ENCODE measurements at places on chromosomes 7 and 10.

- DNase-seq = no peak
These were observed 2.6 kb downstream of the CDHR1 start for GRCh38 chr10:84196941-84197340.

GRCh38 chr7:45582136-45582749 is 8.1 kb downstream of the ADCY1 start:
- DNase-seq = no peak

DNA sequence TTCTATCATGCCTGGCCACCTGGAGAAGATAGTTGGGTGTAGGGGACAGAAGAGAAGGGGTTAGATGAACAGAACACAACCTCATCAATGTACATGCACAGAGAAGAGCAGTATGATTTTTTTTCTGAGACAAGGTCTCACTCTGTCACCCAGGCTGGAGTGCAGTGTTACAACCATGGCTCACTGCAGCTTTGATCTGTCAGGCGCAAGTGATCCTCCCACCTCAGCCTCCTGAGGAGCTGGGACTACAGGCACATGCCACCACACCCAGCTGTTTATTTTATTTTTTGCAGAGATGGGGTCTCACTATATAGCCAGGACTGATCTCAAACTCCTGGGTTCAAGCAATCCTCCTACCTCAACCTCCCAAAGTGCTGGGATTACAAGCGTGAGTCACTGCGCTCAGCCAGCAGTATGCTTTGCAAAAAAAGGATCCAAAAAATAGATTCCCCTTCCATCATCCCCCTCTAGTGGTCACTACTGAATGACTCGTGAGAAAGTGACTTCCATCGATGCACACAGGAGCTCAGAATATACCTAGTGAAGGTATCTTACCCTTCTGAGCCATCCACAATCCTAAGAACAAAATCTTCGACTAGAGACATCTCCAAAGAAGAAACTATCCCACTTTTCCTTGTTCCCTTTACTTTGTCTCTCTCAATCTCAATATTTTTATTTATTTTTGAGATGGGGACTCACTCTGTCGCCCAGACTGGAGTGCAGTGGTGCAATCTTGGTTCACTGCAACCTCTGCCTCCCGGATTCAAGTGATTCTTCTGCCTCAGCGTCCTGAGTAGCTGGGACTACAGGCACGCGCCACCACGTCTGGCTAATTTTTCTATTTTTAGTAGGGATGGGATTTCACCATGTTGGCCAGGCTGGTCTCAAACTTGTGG is 21.0 kb downstream of the ZCWPW1 start:
- DNase-seq = peak; percentile 32

DNA sequence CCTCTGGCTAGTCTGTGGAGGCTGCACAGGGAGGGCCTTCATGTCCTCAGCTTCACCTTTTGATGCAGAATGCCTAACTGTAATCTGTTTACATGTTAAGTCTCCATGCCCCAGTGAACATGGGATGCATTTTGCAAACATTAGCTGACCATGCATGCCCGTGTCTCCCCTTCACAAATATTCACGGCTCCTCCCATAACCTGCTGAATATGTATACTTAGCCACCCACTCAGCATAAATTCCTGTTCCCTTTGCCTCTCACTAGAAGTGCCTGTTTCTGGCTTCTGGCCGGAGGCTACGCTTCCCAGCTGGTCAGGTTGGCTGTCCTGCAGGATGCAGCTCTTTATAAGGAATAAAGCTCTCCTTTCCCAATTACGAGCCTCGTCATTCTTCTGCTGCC is 552.7 kb downstream of the DNAJB6 start:
- no peak for DNase-seq

DNA sequence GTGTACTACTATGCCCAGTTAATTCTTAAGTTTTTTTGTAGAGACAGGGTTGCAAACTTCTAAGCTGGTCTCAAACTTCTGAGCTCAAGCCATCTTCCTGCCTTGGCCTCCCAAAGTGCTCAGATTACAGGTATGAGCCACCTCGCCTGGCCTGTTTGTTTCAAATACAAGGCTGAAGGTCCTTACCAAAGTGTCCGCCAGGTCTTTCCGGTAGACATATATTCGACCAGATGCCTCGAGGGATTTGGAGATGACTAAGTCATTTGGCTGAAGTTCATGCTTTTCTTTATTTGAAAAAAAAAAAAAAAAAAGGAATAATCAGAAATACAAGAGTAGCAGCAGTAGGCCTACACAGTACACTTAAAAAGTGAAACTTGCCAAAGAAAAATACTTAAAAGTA is 204.5 kb upstream of the CDCA7L start:
- DNase-seq = no peak

GRCh38 chr7:30330134-30331111 is 46.0 kb downstream of the ZNRF2 start:
- no peak for DNase-seq

GRCh38 chr10:83834096-83834495 is 305.2 kb upstream of the GHITM start:
- DNase-seq = no peak

GRCh38 chr10:112039823-112040222 is 143.7 kb downstream of the GPAM start:
- DNase-seq = no peak

DNA sequence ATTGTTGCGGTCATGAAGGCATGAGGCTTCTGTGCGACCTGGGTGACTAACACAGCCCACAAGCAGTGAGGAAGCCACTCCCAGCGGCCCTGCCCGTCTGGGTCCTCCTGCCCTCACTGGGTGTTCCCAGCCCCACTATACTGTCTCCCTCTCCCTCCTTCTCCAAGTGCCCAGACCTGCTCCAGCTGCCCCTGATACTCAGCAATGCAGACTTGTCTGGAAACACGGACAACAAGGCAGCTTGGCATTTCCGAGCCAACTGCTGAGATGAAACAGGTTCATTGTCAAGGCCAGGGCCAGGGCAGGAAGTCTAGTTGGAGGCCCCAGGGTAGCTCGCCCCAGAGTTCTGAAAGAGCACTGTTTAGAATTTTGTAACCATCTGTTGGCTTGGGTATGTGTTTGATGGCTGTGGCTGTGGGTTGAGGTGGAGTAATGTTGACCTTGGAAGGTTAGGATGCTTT is 95.7 kb downstream of the RBM20 start:
- no peak for DNase-seq

DNA sequence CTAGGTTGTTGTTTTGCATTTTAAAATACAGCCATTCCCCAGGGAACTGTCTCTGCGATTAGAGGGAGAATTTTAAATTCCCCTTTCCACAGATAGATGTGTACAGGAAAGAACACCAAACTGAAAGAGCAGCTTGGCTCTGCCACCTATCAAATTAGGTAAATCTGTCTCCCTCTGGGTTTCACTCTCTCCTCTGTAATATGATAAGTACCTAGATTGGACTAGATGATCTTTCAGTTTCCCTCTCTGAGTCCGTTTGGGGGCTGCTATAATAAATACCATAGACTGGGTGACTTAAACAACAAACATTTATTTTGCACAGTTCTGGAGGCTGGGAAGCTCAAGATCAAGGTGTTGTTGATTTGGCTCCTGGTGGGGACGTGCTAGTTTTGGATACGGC is 186.0 kb downstream of the KIF20B start:
- no peak for DNase-seq

DNA sequence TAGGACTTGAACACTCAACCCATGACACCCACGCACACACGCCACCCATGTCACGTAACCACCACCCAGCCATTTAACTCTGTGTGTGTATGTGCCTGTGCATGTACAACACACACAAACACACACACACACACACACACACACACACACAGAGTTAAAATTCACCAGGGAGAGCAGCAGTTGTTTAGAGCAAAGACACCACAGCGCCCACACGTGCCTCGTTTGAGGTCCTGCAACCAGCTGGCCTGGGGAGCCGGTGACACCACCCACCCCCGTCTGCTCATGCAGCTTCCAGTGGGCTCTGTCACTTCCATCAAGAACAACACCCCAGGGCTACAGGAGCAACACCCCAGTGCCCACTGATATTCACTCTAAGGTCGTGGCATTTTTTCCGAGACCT is 97.4 kb downstream of the ELFN1 start:
- no peak for DNase-seq

DNA sequence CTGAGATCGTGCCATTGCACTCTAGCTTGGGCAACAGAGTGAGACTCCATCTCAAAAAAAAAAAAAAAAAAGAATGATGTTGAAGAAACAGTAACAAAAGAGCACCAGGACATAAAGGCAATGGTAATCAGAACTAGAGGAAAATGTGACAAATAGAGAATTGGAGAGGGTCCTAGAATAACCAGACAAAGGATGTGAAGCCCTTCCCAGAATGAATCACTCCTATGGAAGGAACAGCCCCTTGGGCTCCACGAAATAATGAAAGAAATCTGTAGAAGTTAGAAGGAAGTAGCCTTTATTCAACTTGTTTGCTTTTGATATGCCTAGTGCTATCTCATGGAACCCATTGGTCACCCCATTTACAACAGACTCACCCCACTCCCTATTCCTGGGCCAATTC is 169.2 kb downstream of the SUGCT start:
- DNase-seq = no peak

- DNase-seq = no peak
These were observed 147.1 kb downstream of the RGS10 start for GRCh38 chr10:119395280-119396007.

GRCh38 chr7:156184164-156184563 is 371.9 kb upstream of the SHH start:
- no peak for DNase-seq

DNA sequence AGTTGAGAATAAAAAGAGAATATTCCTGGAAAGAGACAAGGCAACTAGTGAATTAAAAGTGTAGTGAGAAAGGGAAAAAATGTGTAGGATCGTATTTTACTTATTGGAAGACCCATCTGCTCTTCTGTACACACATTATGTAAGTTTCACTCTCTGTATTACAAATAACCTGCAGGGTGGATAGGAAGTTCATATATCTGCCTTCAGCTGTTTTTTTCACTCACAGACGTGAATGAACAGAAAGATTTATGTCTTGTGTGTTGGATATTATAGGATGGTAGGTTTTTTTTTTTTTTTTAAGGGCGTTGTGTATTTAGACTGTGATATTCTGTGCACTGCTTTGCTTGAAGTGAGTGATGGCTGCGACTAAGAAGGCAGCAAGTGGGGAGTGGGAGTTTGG is 266.5 kb downstream of the AUTS2 start:
- no peak for DNase-seq

- no peak for DNase-seq
These were observed 23.9 kb upstream of the PTPRN2 start for GRCh38 chr7:158611541-158611940.

DNA sequence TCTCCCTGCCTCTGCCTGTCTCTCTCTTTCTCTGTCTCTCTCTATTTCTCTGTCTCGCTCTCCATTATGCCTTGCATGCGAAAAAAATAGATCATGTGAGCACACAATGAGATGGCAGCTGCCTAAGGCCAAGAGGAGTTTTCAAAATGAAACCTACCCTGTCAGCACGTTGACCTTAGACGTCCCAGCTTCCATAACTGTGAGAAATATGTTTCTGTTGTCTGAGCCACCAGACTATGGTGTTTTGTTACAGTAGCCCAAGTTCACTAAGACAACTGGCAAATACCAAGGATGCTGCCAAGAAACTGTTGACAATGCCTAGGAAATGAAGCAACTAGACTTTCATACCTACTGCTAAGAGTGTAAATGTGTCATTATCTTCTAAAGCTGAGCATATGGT is 70.6 kb upstream of the PLXDC2 start:
- no peak for DNase-seq

DNA sequence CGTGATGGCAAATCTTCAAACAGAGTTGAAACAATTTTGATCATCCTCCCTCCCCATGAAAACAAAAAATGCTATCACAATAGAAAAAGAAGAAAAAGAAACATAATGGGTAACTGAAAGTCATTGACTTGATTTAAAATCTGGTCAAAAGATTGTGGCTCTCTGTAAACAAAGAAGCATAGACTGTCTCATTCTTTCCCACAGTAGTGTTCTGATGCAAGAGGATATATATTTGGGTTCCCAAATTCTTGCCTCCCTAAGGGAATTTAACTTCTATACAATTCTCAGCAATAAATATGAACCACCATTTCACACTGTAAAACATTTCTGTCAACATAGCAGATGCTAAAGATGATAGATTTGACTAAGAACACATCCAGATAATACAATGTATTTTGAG is 32.8 kb upstream of the MEOX2 start:
- DNase-seq = no peak

DNA sequence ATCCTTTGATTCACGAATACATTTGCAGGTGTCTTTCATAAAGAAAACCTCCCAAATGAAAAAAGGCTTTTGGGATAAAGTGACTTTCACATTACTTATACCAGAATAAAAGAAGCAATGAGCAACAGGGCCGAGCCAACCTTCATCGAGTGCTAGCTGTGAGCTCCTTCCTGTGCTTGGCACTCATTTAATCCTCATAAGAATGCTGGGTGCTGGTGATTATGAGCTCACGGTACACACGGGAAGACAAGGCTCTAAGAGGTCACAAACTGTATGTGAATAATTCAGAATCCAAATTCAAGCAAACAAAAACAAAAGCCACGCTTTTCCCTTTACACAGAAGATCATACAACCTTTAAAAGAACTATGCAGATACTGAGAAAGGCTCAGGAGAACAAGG is 156.2 kb downstream of the COBL start:
- DNase-seq = no peak

- no peak for DNase-seq
These were observed 167.7 kb upstream of the PPP1R3A start for GRCh38 chr7:114086537-114086913.

DNA sequence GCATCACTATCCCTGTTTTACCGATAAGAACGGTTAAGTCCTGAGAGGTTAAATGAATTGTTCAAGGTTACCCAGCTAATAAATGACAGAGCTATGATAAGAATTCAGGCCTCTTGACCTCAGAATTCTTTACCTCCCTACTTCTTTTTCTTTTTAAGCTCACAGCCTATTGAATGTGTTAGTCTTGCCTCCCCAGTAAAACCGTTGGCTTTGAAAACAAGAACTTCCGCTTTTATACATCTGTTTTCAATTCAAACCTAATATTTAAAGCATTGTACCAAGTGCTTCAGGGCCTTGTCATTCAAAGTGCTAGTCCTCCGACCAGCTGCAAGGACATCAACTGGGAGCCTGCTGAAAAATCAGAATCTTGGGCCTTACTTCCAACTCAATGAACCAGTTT is 15.6 kb downstream of the SEC31B start:
- DNase-seq = no peak

- DNase-seq = no peak
These were observed 48.2 kb upstream of the CREB5 start for GRCh38 chr7:28364082-28364481.

DNA sequence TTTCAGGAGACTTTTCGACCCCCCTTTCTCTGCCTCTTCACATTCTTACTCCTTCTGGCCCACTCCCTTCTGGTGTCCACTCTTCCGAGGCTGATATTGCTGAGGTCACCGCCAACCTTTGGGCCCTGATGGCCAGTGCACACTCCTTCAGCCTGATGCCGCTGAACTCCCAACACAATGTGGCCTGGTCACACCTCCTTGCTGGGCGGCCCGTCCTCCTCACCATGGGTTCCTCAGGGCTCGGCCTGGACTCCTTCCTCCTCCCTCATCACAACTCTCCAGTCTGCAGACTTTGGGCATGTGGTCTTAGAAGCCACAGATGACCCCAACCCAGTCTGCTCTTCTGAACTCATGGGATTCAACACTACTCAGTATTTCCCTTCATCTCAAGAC is 583.0 kb upstream of the MGMT start:
- DNase-seq = no peak

GRCh38 chr10:93612311-93612710 is at the start of gene PDE6C:
TSS of gene PDE6C (plus strand) at chr10:93612537. CDS start at chr10:93612726, 189 bp downstream.
- DNase-seq = no peak

All from activated gamma-delta T cell treated with anti-CD3 and anti-CD28 coated beads, Interleukin-2, amount 50 U/mL, for 16 hours (primary cell).